ENCODE measurements at places on chromosomes 11 and 22.
A peak's percentile ranks its signal among the peaks of the same experiment; 100 is the strongest.

DNA sequence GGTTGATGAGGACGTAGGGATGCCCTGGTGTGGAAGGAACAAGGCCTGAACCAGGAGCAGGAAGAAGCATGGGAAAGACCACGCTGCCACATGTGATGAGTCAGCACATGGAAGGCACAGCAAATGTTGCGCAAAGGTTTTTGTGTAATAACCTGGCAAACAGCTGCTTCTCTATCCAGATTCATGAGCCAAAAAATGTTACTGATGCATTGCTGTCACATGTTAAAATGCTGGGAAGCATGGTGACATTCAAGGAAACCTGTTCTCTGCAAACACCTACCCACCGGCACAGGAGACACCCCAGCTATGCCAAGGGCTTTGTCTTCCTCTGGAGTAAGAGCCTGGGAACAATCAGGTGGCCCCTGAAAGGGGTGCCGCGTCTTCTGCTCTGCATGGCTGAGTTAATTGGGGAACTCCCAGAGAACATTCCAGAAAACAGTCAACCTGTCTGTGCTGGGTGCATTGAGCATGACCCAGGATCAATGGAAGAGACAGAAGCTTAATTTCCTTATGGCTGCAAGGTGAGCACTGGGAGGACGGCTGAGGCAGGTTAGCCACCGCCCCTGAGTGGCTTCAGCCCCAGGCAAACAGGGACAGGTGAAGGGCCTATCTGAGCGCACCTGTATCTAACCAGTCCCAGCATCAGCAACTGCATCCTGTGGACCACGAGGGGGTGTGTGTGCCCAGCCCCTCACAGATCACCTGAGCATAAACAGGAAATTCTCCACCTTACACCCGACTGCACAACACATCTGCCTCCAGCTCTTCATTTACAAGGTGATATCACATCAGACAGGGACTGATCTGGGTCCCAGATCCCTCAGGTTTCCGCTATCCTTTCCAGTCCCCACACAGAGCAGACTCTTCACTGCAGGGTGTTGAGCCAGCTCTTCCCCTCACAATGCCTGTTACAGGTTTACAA, 108.4 kb downstream of the GGTLC2 start:
- peak; percentile 41 for DNase-seq

DNA sequence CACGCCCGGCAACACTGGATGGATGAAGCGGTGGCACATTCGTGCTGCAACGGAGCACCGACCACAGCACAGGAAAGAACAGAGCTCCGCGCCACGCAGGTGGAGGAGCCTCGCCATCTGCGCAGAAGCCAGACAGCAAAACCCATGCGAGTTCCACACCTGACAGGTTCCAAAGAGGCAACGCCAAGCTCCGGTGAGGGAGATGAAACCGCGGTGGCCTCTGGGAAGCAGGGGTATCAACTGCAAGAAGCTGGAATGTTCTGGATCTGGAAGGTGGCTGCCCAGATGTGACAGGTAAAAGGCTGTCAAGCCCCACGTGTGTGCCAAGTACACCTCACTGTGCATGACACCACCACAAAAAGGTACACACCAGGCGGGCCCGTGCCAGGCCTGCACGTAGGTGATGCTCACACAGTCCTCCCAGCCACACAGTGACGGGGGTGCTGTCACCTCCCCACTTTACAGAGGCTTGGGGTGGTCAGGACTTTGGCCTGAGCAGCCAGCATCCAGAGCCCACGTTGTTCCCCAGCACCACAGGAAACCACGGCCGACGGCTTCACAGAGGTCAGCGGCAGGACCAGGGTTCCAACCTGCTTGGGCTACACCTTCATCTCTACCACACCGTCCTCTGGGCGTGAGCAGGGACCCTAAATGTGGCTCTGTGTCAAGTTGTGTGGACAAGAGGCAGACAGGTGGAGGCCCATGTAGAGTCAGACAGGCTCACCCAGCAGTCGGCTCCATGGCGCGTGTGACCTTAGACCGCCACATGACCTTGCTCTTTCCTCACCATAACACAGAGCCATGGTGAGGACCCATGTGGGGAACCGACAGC, 19.7 kb upstream of the EFCAB6 start:
- DNase-seq: no peak

GRCh38 chr11:36534276-36534840, 24.3 kb upstream of the TRAF6 start:
- DNase-seq: no peak

- DNase-seq: no peak
These were observed 40.9 kb upstream of the ANO1 start for GRCh38 chr11:70036971-70037882.

DNA sequence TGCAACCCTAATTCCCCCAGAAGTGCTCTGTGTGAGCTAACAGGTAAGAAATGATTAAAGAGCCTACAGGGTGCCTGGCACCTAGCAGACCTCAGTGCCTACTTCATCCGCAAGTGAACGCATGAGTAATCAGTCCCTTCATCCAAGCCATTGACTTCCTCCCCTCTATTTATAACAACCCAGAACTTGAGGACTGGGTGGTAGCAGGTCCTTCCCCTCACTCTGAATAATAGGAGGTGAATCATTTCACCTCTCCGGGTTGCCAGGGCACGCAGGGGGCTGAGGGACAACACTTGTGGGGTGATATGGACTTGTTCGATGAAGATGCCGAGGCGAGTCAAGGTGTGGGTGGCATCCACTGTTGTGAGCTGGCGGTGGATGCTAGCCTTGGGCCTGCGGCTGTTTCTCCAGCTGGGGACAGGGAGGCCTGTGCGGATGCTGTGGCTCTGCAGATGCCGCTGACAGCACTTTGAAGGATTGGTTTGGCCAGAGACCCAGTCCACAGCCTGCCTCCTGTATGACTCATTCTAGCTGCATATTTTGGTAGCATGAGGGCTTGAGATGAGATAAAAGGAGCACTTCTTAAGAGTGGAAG, 11.7 kb upstream of the SORL1-AS1 start:
- DNase-seq: no peak

- DNase-seq: no peak
These were observed 981.0 kb downstream of the DLG2 start for GRCh38 chr11:84645988-84646694.

- DNase-seq: no peak
These were observed 105.4 kb downstream of the CASP12 start for GRCh38 chr11:104792861-104793260.

DNA sequence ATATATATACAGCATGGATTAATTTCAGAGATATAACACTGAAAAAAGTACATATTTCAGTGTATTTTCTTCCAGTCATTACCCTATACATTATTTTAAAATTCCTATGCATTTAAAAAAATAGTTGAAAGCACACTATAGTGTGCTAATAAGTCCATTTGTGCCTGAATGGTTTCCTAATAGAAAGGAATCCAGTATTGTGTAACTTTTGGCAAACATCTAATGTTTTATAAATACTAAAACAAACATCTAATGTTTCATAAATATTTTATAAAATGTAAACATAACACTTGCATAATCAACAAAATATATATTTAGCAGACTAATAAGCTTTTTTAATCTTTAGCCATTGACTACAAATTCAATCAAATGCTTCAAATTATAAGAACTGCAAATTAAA, 126.6 kb upstream of the FIBIN start:
- no peak for DNase-seq

DNA sequence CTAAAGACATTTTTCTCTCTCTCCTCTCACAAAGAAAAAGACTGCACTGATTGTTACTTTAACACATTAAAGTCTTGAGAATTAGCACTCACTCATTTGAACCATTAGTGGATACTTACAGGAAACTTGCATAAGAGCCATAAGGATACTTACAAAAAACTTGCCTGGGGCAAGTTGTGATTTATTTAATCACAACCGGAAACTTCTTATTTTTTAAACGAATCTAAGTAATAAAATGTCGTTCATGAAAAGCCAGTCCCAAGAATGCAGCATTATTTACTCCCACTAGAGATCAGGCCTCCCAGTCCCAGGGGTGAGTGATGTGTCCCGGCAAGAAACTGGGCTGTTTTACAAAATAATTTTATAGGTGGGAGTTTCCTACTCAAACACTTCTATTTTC, 59.3 kb upstream of the TTC12 start:
- no peak for DNase-seq

- DNase-seq: no peak
These were observed 3.6 kb downstream of the MMP1 start for GRCh38 chr11:102794382-102794781.

DNA sequence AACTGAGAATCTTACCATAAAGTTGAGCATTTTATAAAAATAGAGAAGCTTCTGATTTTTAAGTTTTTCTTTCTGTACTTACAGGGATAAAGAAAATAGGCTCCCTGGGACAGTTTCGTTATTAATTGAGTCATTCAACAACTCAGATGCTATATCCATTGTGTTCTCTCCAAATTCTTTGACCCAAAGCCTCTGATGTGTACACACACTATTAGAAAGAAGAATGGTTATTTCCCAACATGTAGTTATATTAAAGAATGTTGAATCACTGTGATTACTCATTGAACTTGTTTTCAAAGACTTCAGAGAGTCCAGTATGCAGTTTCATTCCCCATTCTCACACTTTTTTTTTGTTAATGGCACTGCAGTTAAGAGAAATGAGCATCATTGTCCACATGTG, 734.3 kb upstream of the ARHGAP42 start:
- no peak for DNase-seq

DNA sequence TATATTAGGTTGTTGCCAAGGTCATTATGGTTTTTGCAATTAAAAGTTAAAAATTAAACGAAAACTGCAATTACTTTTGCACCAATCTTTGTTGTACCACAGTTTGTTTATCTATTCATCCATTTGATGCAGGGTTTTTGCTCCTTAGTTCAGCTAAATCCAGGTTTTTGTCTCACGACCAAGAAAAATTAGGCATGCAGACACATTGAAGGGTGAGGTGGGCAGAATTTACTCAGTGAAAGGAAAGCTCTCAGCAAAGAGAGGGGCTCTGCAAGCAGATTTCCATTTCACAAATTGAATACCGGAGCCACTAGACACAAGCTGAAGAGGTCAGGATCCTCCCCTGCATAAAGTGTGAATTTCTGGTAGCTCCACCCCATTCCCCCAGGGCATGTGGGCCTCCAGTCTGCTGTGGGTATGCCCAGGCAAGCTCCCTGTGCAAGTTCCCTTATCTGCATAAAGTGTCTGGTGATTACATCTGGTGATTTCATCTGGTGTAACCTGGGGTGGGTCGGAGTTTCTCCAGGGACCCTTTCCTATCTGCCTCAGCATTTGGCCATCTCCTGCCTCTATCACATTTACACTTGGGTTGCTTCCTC, 33.3 kb downstream of the APOL6 start:
- DNase-seq: no peak

GRCh38 chr11:113350336-113351067, 36.1 kb downstream of the TTC12 start:
- no peak for DNase-seq

DNA sequence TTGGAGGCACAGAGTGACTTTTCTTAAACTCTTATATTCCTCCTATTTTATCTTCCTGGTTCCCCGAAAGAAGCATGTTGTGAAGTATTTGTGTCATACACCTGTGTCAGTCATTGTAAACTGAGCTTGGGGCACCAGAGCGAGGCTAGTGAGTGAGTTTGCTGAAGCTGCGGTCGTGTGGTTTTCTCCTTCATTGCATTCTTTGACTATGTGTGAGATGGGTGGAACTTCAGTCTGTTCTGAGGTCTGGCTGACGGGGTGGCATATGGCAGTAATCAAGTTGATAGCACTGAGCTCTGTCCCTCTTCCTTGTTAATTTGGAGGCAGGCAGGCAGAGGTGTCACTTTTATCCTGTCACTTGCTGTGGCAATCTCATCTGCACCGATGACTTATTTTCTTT, 4.2 kb downstream of the VPS26B start:
- no peak for DNase-seq

DNA sequence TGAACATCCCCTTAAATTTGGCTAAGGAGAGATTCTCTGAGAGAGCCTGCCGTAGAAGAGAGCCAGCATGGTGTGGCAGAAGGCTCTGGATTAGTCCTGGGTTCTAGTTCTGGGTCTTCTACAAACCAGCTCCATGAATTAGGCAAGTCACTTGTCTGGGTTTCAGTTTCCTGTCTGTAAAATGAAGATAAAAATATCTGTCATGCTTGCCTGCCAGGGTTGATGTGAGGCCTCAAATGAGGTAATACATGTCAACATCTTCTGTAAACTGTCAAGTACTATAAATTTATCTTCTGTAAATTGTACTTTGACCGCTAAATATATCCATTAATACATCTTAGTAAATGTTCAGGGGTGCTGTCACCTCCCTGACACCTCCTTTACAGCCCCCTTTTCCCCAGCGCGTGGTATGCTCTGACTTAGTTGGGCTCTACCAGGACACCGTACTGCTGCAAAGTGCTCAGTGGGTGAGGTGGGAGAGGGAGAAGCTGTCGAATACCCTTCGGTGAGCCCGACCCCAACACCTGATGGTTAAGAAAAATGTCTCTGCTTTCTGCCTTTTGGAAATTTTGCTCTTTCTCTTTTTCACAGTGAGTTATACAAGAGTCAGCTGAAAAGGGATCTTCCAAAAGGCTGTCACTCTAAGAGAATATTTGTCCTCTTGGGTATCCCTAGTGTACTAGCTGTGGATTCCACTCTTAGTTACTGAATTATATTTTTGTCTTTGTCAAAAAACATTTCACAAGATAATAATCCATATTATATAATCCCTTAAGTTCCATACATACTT, 15.0 kb downstream of the RBX1 start:
- no peak for DNase-seq

GRCh38 chr11:80365076-80365725, 924.4 kb upstream of the TENM4 start:
- DNase-seq: no peak

- no peak for DNase-seq
These were observed 50.7 kb upstream of the ARHGAP32 start for GRCh38 chr11:129242855-129243254.

GRCh38 chr22:19495562-19496323, 16.0 kb downstream of the CDC45 start:
- DNase-seq: no peak

GRCh38 chr11:72112978-72113808, 698 bp upstream of the ANAPC15 start:
- DNase-seq: no peak

DNA sequence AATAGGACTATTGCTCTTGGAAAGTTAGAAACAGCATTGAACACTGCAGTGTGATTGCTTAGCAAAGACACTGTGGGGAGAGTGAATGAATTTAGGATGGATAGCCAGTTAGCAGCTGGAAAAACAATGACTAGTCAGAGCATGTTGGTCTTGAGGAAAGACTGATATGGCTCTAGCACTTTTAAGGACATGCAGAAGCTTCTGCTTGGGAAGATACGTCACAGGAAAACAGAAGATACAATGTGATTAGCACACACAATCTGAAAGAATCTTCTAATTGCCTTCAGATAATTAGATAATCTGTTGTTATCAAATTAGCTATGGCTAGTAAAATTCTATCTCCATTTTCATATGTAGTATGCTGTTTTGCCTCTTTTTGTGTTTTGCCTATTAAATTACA, 530.7 kb upstream of the CHORDC1 start:
- no peak for DNase-seq

DNA sequence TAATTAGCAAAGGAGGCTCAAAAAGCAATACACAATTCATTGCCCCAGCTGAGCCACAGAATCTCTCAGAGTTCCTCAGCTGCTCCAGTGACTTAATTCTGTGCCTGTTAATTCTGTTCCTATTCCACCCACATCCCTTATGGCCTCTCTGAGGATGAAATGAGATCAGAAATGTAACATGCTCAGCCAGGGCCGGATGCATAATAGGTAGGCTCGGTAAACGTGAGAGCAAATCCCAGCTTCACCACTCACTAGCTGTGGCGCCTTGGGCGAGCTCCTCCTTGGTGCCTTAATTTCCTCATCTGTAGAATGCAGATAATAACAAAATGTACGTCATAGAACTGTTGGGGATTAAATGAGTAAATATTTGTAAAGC, 42.8 kb upstream of the DKK3 start:
- DNase-seq: no peak

GRCh38 chr11:43327987-43328386, 16.2 kb downstream of the API5 start:
- DNase-seq: peak; percentile 30
